Right ventricle myocardium superior (tissue), 1 donor: ENCODE measurements at places on chromosomes 4 and X. TPM values are rescaled to one million over a fixed set of nuclear protein-coding genes. Genes with fewer than 3 reads are reported as not detected.

GRCh38 chrX:105650986-105651385 lies 171.4 kb upstream of the NRK start:
- no peak for DNase-seq

GRCh38 chrX:104309169-104309568 lies 54.4 kb upstream of the ESX1 start:
- no peak for DNase-seq

GRCh38 chrX:137547291-137547690 lies 18.6 kb upstream of the ZIC3 start:
- no peak for DNase-seq

DNA sequence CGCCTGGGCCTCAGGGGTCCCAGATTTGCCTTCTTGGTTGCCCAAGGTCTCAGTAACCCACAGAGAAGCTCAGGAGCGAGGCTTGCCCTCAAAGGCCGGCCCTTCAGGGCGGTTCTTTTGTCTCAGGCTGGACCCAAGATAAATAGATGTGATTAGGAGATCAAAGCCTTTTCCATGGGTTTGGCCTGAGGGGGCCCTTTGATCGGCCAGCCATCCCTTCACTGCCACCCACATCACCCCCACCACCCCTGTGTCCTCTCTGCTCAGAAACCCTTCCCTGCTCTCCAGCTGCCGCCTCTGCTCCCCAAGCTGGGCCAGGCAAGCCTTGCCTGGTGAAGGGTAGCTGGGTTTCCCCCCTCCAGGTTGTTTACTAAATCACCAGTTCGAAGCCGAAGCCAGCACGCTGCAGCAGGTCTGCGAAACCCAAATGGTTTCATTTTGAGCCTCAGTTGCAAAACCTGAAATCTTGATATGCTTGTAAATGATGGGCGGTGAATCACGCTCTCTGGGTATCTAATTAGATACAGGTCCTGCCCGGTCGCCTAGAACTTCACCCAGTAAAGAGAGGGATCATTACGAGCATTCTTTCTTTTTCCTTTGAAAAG lies 202.6 kb upstream of the BCOR start:
- DNase-seq: no peak

DNA sequence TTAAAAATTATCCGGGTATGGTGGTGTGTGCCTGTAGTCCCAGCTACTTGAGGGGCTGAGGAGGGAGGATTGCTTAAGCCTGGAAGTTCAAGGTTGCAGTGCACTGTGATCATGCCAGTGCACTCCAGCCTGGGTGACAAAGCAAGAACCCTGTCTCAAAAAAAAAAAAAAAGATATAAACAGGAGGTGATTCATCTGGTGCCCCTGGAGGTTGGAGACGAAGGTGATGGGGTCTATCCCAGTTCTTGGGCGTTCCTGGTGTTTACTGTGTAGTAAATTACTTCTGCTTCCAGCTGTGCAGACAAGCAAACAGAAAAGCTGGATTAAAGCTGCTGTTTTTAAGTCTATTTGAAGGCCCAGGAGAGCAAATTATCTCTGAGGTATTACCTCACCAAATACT lies 19.9 kb downstream of the GPKOW start:
- DNase-seq: no peak

- no peak for DNase-seq
Measured at GRCh38 chr4:70994387-70995099, 1.1 kb downstream of the DCK start.

DNA sequence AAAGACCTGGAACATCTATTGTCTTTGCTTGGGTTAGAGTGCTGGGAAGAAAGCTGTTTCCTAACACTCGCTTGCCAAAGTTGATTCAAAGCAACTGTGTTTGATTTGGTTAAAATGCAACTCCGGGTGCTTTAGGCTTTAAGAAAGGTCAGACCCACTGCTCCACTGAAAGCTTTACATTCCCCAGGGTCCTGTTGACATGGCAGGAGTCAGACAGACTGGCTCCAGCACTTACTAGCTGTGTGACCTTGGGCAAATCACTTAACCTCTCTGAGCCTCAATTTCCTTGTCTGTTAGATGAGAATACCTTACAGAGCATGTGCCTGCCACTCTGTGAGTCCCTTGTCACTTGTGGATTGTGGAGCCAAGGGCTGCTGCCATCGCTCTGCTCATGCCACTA lies 39.0 kb downstream of the DGKK start:
- no peak for DNase-seq

DNA sequence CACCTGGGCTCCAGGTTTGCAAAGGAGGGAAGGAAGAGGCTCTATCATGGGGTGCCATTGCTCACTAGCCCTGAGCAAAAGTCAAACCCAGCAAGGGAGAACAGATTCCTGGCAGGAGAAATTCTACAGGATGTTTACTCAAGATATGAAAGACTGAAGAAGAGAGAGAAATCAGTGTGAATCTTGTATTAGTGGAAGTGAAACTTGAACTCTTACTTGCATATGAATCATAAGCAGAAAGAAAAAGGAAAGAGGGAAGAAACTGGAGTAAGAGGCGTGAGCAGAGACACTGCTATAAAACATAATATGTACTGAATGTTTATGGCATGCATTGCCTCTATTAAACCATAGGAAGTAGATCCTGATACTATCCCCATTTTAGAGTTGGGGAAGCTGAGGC lies 60.9 kb downstream of the C4orf46 start:
- no peak for DNase-seq

DNA sequence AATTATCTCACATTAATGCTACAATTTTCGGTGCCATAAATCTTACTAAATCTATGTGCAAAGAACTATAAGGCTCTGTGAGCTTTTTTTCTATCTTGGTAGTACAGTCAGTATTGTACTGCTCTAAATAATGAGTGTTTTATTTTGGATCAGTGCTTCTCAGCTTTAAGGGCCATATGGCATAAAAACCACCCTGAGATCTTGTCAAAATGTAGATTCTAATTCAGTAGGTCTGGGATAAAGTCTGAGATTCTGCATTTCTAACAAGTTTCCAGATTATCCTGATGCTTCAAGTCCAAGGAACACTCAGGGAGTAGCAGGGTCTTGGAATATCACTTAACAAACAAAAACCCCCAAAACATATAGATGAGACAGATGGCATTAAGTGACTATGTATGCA lies 486.5 kb downstream of the GRXCR1 start:
- no peak for DNase-seq

DNA sequence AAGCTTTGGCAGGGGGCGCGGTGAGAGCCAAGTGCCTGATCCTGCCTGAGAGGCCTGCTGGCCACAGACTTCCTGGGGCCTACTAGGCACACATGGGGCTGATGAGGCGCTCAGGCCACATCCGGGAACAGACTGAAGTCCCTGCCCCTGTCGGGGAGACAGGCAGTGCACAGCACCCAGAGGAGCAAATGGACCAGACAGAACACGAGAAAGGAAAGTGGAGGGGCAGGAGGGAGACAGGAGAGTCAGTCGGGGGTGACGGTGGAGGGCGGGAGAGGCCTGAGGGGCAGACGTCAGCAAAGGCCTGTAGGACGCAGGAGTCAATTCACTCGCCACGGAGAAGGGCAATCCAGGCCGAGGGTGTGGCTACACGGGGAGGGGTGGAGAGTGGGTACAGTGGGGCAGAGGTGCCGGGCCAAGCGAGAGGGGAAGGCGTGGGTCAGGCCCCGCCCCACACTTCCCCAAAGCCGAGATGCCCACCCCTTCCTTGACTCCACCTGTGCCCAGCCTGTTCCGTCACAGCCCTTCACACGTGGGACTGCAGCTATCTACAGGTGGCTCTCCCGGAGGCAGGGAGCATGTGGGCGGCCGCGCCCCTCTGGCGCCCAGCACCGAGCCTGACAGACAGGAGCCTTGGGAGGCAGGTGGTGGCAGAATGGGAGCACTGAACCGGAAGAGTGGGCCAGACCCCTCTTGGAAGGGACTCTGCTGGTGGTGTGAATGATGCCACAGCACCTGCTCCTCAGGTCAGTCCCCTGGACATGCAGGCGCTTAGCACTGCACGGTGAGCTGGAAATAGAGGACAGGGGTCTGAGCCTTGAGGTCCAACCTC lies 20.5 kb downstream of the NOP14 start:
- no peak for DNase-seq

GRCh38 chr4:680551-680927 lies 6.2 kb downstream of the MYL5 start:
- DNase-seq: peak; percentile 63

GRCh38 chrX:67538383-67538782 lies 5.4 kb upstream of the AR start:
- DNase-seq: no peak

- DNase-seq: no peak
Measured at GRCh38 chrX:38837389-38837788, 36.1 kb downstream of the MID1IP1 start.

DNA sequence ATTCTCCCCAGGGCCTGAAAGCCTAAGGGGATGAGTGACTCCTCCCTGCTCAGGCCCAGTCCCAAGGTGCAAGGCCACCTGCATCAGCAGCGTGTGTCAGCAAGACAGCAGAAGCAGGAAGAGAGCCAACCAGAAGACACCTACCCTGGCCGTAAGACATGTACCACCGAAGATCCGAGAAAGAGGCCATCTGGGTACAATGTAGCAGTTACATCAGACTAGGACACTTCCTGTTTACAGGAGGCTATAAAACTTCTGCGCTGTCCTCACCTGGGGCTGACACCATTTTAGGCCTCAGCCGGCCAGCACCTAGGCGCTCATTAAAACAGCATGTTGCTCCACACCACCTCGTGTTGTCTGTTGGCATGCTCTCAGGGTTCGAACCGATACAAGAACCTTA lies 19.1 kb upstream of the HERC6 start:
- no peak for DNase-seq

TCEAL9 gene
- total RNA-seq: 16.2 TPM

ODAM gene
- not detected for total RNA-seq

CNKSR2 gene
- total RNA-seq: 0.51 TPM

SPATA18 gene
- total RNA-seq: 2.5 TPM

IL2RG gene
- total RNA-seq: 0.89 TPM

ZNF732 gene
- total RNA-seq: not detected

PCDH18 gene
- 5.0 TPM for total RNA-seq

SCFD2 gene
- total RNA-seq: 9.1 TPM

SCD5 gene
- total RNA-seq: 4.9 TPM

NDP gene
- total RNA-seq: not detected
